Hippocampal formation (tissue), 2 donors: ENCODE measurements at places on chromosomes 2 and 18.

GRCh38 chr18:25759111-25759510 lies 331.3 kb downstream of the SS18 start:
- no peak for DNase-seq

- DNase-seq = no peak
Observed at GRCh38 chr2:228700638-228701037, 519.2 kb upstream of the SPHKAP start.

DNA sequence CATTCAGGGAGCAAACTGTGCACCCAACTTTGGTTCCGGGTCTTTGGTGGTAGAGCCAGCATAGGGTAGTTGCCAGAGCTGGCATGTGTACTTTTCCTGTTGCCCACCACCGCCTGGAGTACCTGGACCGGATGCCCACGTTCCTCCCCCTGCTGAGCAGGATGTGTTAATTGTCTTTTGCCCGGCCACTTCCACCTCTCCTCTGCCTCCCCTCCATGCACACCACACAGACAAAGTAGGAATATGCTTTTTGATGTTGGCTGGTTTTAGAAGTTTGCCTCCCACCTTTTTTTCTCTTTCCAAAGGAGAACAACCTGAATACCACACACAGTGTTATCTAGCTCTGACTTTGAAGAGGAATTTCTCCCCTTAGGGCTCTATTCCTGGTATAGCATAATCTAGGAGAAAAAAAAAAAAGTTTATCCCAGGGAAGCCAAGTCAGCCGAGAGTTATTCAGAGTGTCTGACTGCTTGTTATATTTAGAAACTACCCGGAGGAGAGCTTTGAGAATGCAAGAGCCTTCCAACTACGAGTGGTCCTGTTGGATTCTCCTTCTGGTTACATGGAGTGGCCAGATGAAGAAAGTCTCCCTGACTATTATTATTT lies 111.9 kb downstream of the SETBP1 start:
- no peak for DNase-seq

DNA sequence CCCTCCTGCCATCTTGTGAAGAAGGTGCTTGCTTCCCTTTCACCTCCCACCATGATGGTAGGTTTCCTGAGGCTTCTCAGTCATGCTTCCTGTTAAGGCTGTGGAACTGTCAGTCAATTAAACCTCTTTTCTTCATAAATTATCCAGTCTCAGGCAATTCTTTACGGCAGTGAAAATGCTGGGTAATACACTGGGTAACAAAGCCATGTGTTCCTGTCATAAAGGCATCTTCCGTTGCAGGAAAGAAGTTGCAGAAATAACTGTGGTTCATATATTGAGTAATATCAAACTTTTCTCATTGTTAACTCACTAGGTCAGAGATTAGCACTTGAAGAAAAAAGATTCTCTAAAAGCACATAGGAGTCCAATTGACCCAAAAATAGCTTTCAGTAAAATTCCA lies 163.9 kb upstream of the HNMT start:
- DNase-seq = no peak

DNA sequence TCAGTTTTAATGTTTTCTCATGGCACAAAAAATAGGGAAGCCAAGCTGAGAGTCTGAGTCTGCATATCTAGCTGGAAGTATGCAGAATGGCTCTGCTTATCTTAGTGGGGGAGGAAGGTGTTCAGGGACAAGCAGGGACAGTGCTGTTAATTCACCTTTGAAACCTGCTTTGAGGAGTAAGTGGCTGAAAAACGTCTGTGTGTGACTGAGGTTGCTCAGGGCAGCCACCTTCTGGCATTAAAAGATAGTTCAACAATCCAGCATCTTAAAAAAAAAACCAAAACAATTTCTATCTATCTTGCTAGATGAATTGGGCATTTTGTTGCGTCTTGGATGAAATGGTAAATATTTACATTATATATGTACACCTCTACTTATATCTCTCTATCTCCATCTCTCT lies 2.0 kb upstream of the TRPM8 start:
- DNase-seq = no peak

DNA sequence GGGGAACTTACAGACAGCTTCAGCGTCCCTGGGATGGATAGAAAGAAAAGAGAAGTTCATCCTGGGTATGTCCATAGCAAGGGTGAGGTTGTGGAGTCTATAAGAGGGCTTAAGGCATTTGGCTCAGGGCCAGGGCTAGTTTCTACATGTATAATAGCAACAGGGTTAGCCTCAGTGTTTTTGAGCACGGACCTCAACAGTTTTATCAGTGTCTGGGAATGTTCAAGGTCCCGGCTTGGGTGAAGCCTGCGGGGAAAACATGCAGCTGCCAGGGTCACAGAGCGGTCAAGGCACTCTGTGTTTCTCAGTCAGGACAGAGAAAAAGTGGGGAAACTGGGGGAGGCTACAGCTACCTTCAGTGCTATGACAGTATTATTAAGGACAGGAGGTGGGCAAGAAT lies 427.7 kb upstream of the HS6ST1 start:
- DNase-seq = no peak
